ENCODE measurements at places on chromosomes 7 and 10. TPM values are rescaled to one million over a fixed set of nuclear protein-coding genes. Genes with fewer than 3 reads are reported as not detected.
A peak's percentile ranks its signal among the peaks of the same experiment; 100 is the strongest.

HHEX gene
- total RNA-seq = 3.6 TPM

DNA sequence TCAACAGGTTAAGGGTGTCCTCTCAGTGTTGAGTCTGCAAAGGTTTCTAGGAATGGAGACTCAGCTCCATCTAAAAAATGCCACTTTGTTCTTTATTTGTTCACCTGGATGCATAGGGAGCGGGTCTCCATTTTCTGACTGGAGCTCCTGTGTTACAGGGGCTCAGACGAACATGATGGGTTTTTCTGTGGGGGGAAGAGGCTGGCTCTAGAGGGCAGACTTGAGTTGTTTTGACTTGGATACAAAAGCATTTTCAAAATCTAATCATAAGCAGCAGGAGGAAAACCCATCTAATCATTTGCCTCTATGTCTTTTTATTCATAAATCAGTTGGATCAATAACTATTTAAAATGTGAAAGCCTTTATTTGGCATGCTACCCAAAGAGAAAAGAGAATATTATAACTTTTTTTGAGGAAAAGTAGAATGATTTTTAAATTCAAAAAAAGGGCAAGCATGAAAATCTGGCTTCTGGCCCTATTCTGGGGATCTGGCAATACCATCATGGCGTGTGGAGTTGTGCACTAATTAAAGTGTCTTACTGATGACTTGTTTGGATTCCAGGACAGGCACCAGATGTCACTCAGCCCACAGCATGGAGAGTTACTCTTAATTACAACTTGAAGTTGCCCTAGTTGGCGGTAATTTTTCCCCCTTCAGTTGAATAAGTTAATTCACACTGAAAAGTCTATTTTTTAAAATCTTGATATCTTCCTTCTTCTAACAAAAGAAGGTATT lies 594.9 kb downstream of the REEP3 start:
- H3K4me1 ChIP-seq = no peaks in the 10 kb centered on the region
- H3K27me3 ChIP-seq = no peaks in the 10 kb centered on the region
- H3K36me3 ChIP-seq = no peaks in the 10 kb centered on the region
- DNase-seq = peak; percentile 20

HOXA4 gene
- 3.2 TPM for total RNA-seq

LRRC4 gene
- total RNA-seq = 2.0 TPM

GRCh38 chr7:66118603-66119002 lies 4.0 kb downstream of the CRCP start:
- no peak overlapping the region for H3K27ac ChIP-seq
- no peak for DNase-seq
- H3K4me1 ChIP-seq = peaks cover 9% of the 10 kb centered on the region
- no peaks in the 10 kb centered on the region for H3K27me3 ChIP-seq
- no peak overlapping the region for H3K4me3 ChIP-seq

HOXA13 gene
- 0.40 TPM for total RNA-seq

GRCh38 chr7:104895522-104896236 lies 118.3 kb upstream of the KMT2E start:
- no peaks in the 10 kb centered on the region for H3K4me1 ChIP-seq
- peak; percentile 43 for DNase-seq
- no peaks in the 10 kb centered on the region for H3K36me3 ChIP-seq
- no peak overlapping the region for H3K27ac ChIP-seq

GRCh38 chr10:13717936-13718772 lies 131.4 kb downstream of the PRPF18 start:
- peak; percentile 96 for DNase-seq
- peak overlapping the region; percentile 13 for H3K4me3 ChIP-seq
- H3K27me3 ChIP-seq = no peaks in the 10 kb centered on the region
- peaks cover 11% of the 10 kb centered on the region for H3K36me3 ChIP-seq

DNA sequence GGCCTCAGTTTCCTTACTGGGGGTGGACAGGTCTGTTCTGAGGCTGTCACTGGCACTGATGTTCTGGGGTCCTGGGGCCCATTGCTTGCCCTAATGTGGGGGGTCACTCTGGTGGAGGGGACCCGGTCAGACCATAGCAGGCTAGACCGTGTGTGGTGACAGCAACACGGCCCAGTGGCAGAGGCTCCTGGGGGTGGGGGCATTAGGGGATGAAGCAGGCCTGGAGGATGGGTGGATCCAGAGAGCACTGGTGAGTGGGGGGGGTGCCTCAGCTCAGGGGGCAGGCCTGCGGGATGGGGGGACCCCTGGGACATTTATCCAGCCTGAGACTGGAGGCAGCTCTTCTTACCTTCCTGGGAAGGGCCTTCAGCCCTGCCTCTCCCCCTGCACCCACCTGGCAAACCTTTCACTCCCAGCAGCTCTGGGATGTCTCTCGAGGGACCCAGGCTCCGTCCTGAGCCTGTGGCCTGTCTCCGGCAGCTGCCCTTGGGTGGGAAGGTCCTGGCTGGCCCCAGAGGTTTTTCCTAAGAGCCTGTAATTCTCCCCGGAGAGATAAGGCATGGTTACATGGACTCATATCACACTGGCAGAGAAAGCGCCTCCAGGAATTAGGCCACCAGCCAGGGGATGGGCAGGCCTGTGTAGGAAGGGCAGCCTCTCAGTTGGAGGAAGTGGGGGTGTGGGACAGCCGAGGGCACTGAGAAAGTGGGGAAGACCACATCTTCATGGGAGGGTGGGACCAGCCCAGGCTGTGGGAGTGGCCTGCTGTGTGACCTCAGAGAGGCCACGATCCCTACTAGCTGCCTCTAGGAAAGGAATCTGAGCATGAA lies 147.7 kb downstream of the UBE2H start:
- DNase-seq = peak; percentile 27
- no peaks in the 10 kb centered on the region for H3K36me3 ChIP-seq
- H3K27ac ChIP-seq = peak overlapping the region; percentile 91
- H3K4me3 ChIP-seq = peak overlapping the region; percentile 19
- peaks cover 34% of the 10 kb centered on the region for H3K4me1 ChIP-seq

PSD gene
- total RNA-seq = 6.1 TPM

DNA sequence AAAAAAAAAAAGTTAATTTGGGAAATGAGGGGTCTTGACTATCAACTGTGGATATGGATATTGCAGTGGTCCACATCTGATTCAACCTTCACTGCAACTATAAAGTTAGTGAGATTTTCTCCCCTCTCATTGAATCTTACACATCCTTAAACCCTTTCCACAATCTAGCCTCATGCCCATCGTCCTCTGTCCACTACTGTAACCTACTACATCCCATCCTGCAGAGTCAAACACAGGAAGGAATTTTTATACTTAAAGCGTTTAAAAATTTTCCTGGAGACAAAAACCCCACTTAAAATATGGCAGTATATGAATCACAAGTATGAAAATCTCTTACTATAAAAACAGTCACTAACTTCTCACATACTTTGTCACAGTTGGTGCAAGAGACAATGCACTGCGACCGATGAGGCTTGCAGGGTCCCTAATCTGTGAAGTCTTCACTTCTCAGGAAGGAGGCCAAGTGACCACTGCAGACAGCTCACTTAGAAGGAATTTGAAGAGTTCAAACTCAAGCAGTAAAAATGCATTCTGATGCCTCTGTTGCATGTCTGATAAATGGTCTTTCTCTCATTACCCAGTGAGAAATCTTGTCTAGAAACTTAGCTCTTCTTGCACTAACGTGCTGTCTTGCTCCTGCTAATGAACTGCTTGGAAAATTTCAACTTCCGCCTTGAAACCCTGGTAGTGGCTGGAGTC lies 50.3 kb upstream of the ST8SIA6 start:
- H3K27me3 ChIP-seq = no peaks in the 10 kb centered on the region
- H3K4me1 ChIP-seq = no peaks in the 10 kb centered on the region
- no peak overlapping the region for H3K27ac ChIP-seq
- no peaks in the 10 kb centered on the region for H3K36me3 ChIP-seq
- H3K4me3 ChIP-seq = no peak overlapping the region
- no peak for DNase-seq

GPR85 gene
- 1.2 TPM for total RNA-seq

DNA sequence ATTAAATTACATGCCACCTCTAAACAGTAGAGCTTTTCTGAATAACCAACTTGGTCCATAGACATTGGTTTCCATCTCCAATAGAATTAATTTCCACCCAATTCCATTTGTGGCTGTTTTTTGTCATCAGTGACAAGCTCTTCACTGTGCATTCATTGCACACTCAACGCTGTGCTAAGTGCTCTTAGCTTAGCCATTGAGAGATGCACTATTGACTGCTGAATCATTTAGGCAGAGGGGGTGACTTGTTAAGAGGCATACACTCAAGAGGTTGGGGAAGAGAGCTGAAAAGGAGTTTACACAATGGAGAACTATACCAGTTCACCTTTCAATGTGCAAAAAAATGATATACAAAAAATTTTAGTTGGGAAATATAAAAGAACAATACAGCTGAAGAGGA lies 31.9 kb upstream of the CBLL1 start:
- H3K27me3 ChIP-seq = no peaks in the 10 kb centered on the region
- H3K27ac ChIP-seq = no peak overlapping the region
- H3K36me3 ChIP-seq = no peaks in the 10 kb centered on the region
- no peaks in the 10 kb centered on the region for H3K4me1 ChIP-seq
- no peak for DNase-seq

EPO gene
- not detected for total RNA-seq

SYT15 gene
- 1.1 TPM for total RNA-seq

GRCh38 chr10:98030991-98031431 lies 590 bp upstream of the CRTAC1 start:
- peaks cover 8% of the 10 kb centered on the region for H3K4me1 ChIP-seq
- H3K27ac ChIP-seq = no peak overlapping the region
- peaks cover 83% of the 10 kb centered on the region for H3K27me3 ChIP-seq

DNA sequence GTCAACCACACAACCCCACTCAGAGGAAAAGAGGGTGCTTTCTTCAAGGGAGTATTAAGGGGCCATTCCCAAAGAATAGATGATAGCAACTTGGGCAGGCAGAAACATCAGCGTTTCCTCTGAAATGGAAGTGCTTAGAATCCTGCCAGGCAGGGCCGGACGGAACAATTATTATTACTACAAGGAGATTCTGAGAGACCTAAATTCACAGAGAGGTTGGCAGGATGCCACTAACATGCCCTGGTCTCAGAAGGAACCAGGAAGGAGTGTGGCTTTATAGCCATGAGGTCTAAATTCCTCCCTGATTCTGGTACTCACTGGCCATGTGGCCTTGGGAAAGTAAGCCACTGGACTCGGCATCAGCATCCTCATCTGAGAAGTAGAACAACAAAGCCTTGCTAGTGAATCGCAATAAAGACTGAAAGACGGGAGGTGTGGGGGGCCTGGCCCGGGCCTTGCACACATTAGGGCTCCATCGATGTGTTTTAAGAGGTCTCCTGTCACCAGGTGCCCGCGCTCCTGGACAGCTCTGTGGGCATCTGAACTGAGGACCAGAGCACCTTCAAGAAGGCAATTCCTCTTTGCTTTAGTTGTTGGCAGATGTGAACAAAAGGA lies 131.5 kb downstream of the OAT start:
- no peak overlapping the region for H3K4me3 ChIP-seq
- no peak overlapping the region for H3K27ac ChIP-seq

GRCh38 chr7:99029466-99030435 lies 114.2 kb downstream of the SMURF1 start:
- H3K4me1 ChIP-seq = no peaks in the 10 kb centered on the region
- H3K27ac ChIP-seq = peak overlapping the region; percentile 45
- peaks cover 63% of the 10 kb centered on the region for H3K36me3 ChIP-seq
- DNase-seq = peak; percentile 33
- no peaks in the 10 kb centered on the region for H3K27me3 ChIP-seq

Data from muscle of leg (tissue), 16 donors.